Breast epithelium (tissue), 4 donors: ENCODE measurements at places on chromosomes 6 and 20. TPM values are rescaled to one million over a fixed set of nuclear protein-coding genes. Genes with fewer than 3 reads are reported as not detected.

Gene PKIB
- total RNA-seq: 22.3 TPM

Gene SLC17A2
- total RNA-seq: not detected

Gene VSX1
- 0.44 TPM for total RNA-seq

Gene FKBP1C
- total RNA-seq: 0.29 TPM

Gene BTNL2
- not detected for total RNA-seq

Gene B3GAT2
- 0.29 TPM for total RNA-seq

DNA sequence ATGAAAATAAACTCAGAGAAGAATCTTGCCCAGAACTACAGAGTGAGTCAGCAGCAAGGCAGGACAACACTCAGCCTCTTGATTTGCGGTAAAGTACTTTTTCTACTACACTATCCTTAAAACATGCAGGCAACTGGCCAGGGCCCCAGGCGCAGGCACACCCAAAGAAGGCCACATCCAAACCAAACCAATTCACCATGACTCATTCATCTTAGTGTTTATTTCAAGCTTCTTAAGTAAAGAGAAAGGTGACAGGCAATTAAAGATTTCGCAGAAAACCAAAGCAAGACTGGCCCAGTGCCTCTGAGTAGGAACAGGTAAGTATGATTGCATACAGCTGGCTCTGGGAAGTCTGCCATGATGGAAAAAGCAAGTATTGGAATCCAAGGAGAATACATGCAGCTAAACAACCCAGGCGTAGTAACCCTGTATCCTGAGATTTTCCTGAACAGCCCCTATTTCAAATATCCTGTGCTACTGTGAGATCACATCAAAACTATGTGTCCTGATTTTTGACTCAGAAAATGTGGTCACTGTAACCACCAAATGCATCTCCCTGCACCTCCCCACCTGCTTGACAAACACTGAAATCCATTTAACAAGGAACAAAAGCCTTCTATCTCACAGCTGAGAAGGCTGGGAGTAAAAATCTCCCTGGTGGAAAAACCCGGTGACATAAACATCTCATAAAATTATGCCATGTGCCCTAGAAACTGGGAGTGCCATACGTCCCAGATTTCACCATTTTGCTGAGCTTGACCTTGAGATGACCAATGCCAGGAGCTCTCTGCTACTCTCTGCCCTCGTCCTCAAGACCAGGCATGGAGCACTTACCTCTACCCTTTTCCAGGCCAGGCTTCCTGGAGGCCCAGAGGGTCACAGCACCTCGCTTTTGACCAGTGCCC lies 12.4 kb downstream of the WFDC3 start:
- peak; percentile 95 for DNase-seq

GRCh38 chr6:165962366-165962765 lies 205.3 kb downstream of the TBXT start:
- DNase-seq: no peak

DNA sequence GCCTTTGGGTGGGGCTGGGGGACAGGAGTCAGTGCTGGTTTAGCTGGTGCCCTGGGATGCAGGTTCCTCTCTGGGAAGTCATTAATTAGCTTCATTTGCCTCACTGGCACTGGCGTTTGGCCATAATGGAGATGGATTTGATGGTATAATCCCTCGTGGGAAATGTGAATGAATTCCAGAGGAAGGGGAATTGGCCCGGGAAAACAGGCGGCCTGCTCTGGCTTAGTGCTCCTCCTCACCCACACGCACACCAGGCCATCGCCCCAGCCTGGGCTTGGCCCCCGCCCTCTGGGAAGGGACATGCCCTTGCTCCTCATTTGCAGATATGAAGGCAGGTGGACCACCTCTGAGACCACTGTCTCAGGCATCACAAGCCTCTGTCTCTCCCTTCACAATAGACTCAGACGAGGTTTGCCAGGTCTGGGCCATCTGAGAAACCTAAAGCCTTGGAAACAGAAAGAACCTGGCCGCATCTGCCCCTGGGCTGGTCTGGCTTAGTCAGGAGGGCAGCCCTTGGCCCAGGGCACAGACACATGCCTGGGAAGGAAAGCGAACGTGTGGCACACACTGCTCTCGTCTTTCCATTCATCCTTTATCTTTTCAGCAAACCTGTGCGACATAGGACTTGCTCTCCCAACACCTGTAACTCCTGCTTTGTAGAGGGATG lies 199.2 kb upstream of the CDH4 start:
- no peak for DNase-seq

DNA sequence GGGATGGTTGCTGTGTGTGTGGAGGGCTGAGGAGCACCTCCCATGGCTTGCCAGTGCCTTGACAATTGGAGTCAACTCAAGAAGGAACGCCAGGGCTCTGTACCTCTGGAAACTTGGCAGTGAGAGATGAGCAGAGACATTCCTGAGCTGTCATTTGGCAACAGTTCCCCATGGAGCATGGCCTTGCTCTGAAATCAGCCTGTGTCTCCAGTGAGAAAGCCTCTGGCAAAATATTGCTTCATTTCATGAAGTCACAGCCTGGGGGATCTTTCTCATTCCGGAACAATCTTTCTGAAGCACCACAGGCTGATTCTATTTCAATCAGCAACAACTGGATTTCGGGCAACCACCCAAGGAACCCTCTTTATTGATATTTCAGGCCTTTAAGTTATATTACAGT lies 52.2 kb upstream of the FNDC1 start:
- DNase-seq: no peak

- DNase-seq: no peak
Observed at GRCh38 chr20:23120261-23120660, 34.1 kb upstream of the CD93 start.

- peak; percentile 26 for DNase-seq
Observed at GRCh38 chr20:20237093-20237959, 130.6 kb upstream of the INSM1 start.

DNA sequence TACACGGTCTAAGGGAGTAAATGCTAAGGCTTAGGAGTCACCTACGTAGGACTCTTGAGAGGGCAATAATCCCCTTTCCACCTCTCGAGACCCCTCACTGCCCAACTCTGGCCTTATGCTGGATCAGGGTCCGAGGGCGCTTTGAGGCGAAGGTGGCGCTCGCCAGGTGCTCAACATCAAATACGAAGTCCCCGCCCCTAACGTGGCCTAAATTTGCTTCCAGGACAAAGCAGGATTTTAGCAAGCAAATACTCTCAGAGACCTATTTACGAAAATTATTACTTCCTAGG lies 406 bp upstream of the TRIM26 start:
- DNase-seq: no peak

- no peak for DNase-seq
Observed at GRCh38 chr6:49550492-49551077, at the start of gene C6orf141. TSS of gene C6orf141 (plus strand) at chr6:49550668. CDS start at chr6:49550793, 125 bp downstream.

- no peak for DNase-seq
Observed at GRCh38 chr6:17866876-17867444, 120.5 kb downstream of the KIF13A start.

DNA sequence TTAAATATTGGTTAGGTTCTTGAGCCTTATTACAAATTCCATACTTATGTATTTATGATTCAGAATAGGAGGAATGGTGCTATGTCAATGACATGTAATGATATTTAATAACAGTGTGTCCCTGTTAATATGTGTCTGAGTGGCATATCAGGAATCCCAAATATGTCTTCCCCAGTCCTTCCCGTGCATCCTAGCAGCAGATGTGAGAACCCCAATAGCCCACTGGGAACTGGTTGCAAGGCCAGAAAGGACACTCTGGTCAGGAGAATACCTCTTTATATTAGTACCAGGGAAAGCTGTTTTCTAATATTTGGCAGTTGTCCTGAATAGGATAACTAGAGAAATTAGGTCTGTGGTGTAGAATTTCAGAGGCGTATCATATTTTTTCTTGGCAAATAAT lies 159.1 kb upstream of the PDE7B start:
- DNase-seq: no peak

GRCh38 chr6:143750877-143751276 lies 73.1 kb downstream of the PHACTR2 start:
- no peak for DNase-seq
